ENCODE measurements at places on chromosomes 3 and 15. TPM values are rescaled to one million over a fixed set of nuclear protein-coding genes. Genes with fewer than 3 reads are reported as not detected.

The ACKR2 gene
- not detected for total RNA-seq

- DNase-seq: no peak
Observed at GRCh38 chr3:14000556-14000955, 120.7 kb upstream of the WNT7A start.

DNA sequence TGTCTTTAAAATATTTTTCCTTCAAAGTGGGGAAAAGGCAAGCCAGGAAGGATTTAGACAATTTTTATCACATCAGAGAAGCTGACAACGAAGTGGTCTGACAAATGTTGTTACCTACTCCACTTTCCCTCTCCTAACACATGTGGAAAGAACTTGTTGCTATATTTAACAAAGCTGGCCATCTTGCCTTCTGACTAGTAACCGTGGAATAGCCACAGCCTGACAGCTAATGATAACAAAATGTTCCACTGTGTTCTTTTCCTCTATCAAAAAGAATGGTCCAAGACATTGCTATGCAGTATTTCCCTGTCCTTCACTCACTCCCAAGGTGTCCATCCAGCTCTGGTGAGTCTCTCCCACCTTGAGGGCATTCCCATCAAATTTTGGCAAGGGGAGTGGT lies 481.4 kb upstream of the THBS1 start:
- no peak for DNase-seq

DNA sequence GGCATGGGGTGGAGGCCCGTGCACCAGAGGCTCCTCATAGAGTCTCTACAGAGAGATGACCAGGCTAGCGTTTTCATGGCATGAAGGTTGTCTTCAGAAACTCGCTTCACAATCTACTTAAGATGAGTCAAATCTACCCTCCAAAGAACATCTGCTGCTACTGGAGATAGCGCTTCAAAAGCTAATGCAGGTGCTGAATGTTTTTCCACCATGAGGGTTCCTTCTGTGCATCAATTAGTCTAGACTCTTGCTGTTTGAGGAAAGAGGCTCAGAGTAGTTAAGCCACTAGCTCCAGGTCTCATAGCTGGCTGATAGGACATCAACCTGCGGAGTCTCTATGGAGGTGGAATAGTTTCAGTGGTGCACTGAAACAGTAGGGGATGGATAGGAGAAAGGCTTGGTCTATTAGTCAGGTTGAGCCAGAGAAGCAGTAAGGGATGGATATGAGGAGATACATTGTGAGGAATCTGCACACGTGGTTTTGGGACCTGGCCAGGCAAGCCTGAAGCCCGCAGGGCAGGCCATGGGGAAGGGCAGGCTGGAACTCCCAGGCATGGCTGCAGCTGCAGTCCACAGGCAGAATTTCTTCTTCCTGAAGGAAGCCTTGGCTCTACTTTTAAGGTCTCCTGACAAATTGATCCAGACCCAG lies 117.5 kb downstream of the APBA2 start:
- DNase-seq: no peak

GRCh38 chr15:78676424-78677110 lies 35.6 kb upstream of the CHRNB4 start:
- no peak for DNase-seq

DNA sequence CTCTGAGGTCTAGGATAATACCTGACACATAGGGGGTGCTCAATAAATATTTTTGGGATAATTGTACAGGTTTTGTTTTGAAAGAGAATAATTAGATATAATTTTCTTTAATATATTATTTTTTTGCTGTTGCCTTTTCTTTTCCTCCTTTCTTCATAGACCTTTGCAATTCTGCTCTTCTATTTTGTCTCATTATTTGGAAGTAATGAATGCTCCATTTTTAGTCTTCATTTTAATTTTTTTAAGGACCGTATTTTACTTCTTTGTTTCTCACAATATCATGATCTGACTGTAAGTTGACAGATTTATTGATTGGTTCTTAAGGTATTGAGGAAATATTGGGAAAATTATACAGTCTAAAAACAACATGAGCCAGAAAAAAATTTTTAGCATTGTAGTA lies 150.5 kb upstream of the TMC3 start:
- no peak for DNase-seq

DNA sequence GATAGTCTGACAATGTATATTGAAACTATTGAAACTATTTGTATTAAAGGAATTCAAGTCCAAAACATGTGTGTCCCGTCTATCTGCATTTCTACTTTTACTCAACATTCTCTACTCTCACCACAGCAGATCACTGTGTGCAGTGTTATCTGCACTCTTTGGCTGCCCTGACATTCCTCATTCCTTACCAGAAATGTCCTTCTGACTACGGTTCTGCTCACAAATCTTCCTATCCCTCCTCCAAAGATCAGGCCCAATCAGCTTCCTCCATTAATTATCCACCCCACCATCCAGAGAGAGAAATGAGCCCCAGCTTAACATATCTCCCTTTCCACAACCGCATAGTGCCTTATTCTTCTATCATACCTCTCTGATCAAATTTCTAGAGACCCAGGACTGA lies 94.7 kb downstream of the TBL1XR1 start:
- no peak for DNase-seq

Measured in cerebellum (tissue), 4 donors.